ENCODE measurements at places on chromosomes 12 and 14. TPM values are rescaled to one million over a fixed set of nuclear protein-coding genes. Genes with fewer than 3 reads are reported as not detected.

- H3K36me3 ChIP-seq = no peaks in the 10 kb centered on the region
- H3K27ac ChIP-seq = no peak within 1 kb of the TSS
- peak; percentile 86 for DNase-seq
- peaks cover 19% of the 10 kb centered on the region for H3K27me3 ChIP-seq
Observed at GRCh38 chr12:85280165-85280983, at the start of gene ALX1. ALX1 (plus strand) TSS chr12:85280220; CDS start chr12:85280262, 42 bp downstream.

- H3K4me3 ChIP-seq = no peak overlapping the region
- H3K4me1 ChIP-seq = no peaks in the 10 kb centered on the region
- no peak overlapping the region for H3K27ac ChIP-seq
- DNase-seq = no peak
Observed at GRCh38 chr12:41956353-41956752, 188.3 kb downstream of the GXYLT1 start.

DNA sequence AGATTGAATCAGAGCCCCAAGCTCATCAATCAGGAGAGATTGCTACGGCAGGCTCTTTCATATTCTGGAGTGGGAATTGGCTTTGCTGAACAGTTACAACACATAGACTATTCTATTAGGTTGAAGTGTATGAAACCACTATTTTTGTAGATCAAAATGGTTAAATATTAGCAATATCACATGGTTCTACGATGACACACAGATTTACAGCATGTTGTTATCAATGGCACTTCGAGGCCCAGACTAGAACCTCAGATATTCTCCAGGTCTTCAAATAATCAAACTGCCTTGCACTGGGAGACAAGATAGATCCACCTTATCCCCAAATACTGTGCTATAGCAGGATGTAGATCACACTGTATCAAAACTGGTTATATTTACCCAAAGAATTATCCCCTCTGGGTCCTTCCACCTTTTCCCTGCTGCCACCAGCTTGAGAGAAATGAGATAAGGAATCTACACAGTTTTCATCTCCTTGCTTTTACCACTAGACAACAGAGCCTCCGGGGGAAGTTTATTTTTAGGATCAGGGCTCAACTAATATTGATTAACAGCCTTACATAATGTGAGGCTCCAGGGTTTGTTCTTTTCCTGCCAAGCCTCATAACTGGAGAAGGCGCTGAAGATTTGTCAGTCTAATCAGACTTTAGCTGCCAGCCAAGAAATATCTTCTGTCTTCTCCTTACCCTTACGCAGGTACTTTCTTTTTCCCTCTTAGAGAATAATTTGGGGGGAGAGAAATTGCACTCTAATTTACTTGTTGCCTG, 507.1 kb downstream of the DIO2 start:
- H3K27ac ChIP-seq = no peak overlapping the region
- DNase-seq = no peak
- H3K27me3 ChIP-seq = no peaks in the 10 kb centered on the region
- no peaks in the 10 kb centered on the region for H3K4me1 ChIP-seq
- no peaks in the 10 kb centered on the region for H3K36me3 ChIP-seq

The SELPLG gene
- 1.1 TPM for total RNA-seq

- no peaks in the 10 kb centered on the region for H3K27me3 ChIP-seq
- no peak for DNase-seq
- no peak overlapping the region for H3K4me3 ChIP-seq
- no peaks in the 10 kb centered on the region for H3K36me3 ChIP-seq
- H3K4me1 ChIP-seq = no peaks in the 10 kb centered on the region
Observed at GRCh38 chr14:78401866-78402265, 231.7 kb downstream of the NRXN3 start.

DNA sequence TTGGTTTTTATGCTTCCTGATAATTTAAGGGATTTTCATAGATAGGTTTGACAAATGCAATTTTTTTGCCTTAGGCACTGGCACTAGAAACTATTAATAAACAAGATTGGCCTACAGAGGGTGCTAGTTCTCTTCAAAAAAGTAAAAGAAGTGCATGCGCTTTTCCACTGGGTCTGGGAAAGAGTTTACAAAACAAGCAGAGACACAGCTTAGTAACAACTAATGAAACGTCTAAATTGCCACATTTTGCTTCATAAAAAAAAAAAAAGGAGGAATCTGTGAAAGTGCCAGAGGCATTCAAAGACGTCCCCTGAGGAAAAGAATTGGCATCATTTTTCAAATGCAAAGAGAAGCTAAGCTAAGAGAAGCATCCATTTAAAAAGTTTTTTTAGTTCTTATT, 58.3 kb upstream of the EEA1 start:
- no peak for DNase-seq
- H3K36me3 ChIP-seq = no peaks in the 10 kb centered on the region
- peaks cover 7% of the 10 kb centered on the region for H3K4me1 ChIP-seq
- H3K27ac ChIP-seq = no peak overlapping the region

The SERPINA12 gene
- total RNA-seq = not detected

GRCh38 chr12:105588106-105588505, 257.6 kb downstream of the C12orf75 start:
- no peaks in the 10 kb centered on the region for H3K27me3 ChIP-seq
- H3K4me1 ChIP-seq = no peaks in the 10 kb centered on the region
- H3K4me3 ChIP-seq = no peak overlapping the region
- H3K27ac ChIP-seq = no peak overlapping the region
- no peak for DNase-seq
- H3K36me3 ChIP-seq = no peaks in the 10 kb centered on the region

The TPPP2 gene
- not detected for total RNA-seq

GRCh38 chr12:119695034-119695433, 27.1 kb downstream of the PRKAB1 start:
- H3K27ac ChIP-seq = no peak overlapping the region
- peak; percentile 74 for DNase-seq
- H3K4me3 ChIP-seq = no peak overlapping the region
- no peaks in the 10 kb centered on the region for H3K27me3 ChIP-seq
- H3K4me1 ChIP-seq = peaks cover 29% of the 10 kb centered on the region

DNA sequence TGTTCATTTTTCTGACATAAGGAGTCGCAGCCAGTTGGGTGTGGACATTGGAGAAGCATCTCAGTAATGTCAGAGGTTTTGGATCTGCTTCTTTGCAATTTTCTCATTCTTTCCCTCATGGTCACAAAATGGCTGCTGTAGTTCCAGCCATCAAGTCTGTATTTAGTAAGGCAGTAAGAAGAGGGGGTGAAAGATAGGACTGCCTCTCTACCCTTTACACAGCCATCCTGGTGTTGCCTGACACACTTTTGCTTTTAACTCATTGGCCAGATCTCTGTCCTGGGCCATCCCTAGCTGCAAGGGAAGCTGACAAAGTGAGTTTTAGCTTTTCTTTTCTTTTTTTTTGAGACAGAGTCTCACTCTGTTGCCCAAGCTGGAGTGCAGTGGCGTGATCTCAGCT, 66.2 kb downstream of the EID3 start:
- no peaks in the 10 kb centered on the region for H3K27me3 ChIP-seq
- H3K4me1 ChIP-seq = peaks cover 11% of the 10 kb centered on the region
- H3K36me3 ChIP-seq = no peaks in the 10 kb centered on the region
- DNase-seq = no peak
- H3K27ac ChIP-seq = no peak overlapping the region

The RNASE1 gene
- total RNA-seq = not detected

GRCh38 chr12:38124247-38125012, 192.1 kb upstream of the ALG10B start:
- DNase-seq = no peak
- no peak overlapping the region for H3K4me3 ChIP-seq
- no peaks in the 10 kb centered on the region for H3K36me3 ChIP-seq

The BDKRB1 gene
- total RNA-seq = 0.72 TPM

- no peaks in the 10 kb centered on the region for H3K4me1 ChIP-seq
- no peak for DNase-seq
- H3K27me3 ChIP-seq = no peaks in the 10 kb centered on the region
- no peak overlapping the region for H3K27ac ChIP-seq
- no peaks in the 10 kb centered on the region for H3K36me3 ChIP-seq
Observed at GRCh38 chr14:57087841-57088240, 180.9 kb downstream of the EXOC5 start.

The GPR84 gene
- not detected for total RNA-seq

DNA sequence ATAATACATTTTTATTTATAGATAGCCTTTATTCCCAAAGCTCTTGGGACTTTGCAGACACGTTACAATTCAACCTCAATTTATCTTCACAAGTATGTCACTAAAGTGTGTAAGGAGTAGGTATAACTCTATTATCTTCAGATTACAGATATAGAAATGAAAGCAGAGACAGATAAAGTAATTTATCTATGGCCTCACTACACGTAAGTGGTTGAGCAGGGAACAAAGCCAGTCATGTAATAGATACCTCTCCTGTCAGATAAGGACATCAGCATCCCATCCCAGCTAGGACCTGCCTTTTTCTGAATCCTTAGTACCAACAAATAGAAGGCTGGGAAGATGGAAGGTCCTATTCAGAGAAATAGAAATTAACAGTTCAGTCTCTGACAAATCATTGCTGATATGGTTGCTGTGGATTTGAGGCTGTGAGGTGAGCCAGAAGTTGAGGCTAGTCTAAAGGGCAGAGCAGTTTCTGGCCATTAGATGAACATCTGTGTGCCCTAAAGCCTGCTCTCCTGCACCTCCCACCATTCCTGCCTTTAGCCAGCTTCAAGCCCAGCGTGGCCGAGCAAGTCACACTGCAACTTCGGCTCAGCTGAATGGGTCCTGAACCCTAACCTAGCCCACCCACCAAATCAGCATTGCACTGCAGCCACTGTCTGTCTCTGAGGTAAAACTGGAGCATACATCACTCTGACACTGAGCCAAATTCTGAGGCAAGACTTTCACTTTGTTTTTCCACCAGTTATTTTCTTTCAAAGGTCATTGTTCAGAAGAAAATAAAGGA, 71.1 kb upstream of the PLEKHA5 start:
- no peak overlapping the region for H3K27ac ChIP-seq
- H3K4me1 ChIP-seq = no peaks in the 10 kb centered on the region
- DNase-seq = no peak
- no peak overlapping the region for H3K4me3 ChIP-seq
- H3K27me3 ChIP-seq = no peaks in the 10 kb centered on the region

- H3K27ac ChIP-seq = no peak overlapping the region
- no peak for DNase-seq
- H3K4me1 ChIP-seq = no peaks in the 10 kb centered on the region
- no peak overlapping the region for H3K4me3 ChIP-seq
- no peaks in the 10 kb centered on the region for H3K36me3 ChIP-seq
- no peaks in the 10 kb centered on the region for H3K27me3 ChIP-seq
Observed at GRCh38 chr12:113207613-113208040, 13.6 kb upstream of the TPCN1 start.

- no peaks in the 10 kb centered on the region for H3K27me3 ChIP-seq
- no peak for DNase-seq
- no peaks in the 10 kb centered on the region for H3K4me1 ChIP-seq
- H3K4me3 ChIP-seq = no peak overlapping the region
- no peak overlapping the region for H3K27ac ChIP-seq
Observed at GRCh38 chr14:74855945-74856344, 20.0 kb downstream of the PROX2 start.

GRCh38 chr14:106459971-106460730, 933.8 kb downstream of the TMEM121 start:
- H3K4me1 ChIP-seq = no peaks in the 10 kb centered on the region
- no peak overlapping the region for H3K27ac ChIP-seq
- no peaks in the 10 kb centered on the region for H3K36me3 ChIP-seq
- no peak for DNase-seq

The RIPK3 gene
- 11.9 TPM for total RNA-seq

DNA sequence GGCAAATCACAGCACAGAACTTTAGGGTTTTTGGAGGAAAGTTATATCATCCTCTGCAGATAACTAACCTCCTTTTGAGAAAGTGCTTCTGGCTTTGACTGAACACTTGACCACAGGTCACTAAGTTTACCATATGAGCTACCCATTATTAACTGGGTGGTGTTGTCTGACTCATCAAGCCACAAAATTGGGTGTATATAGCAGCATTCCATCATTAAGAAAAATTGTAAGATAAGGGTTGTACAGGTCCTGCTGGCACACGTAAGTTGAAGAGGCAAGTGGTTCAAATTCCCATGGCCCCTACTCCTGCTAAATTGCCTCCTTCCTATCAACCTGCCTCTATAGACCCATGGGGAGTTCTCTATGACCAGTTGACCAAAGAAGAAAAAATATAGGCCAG, 39.5 kb downstream of the L2HGDH start:
- no peak for DNase-seq
- H3K4me1 ChIP-seq = no peaks in the 10 kb centered on the region
- no peaks in the 10 kb centered on the region for H3K27me3 ChIP-seq
- no peak overlapping the region for H3K27ac ChIP-seq
- no peaks in the 10 kb centered on the region for H3K36me3 ChIP-seq

The GLT8D2 gene
- 52.5 TPM for total RNA-seq

The TAS2R42 gene
- not detected for total RNA-seq
